Ovary (tissue), 10 donors: ENCODE measurements at places on chromosomes 2 and 18. TPM values are rescaled to one million over a fixed set of nuclear protein-coding genes. Genes with fewer than 3 reads are reported as not detected.

- no peak for DNase-seq
Measured at GRCh38 chr18:4658804-4659203, 203.7 kb upstream of the DLGAP1 start.

GRCh38 chr2:195579776-195580555 is 77.1 kb upstream of the SLC39A10 start:
- no peak for DNase-seq

GRCh38 chr2:235106874-235107639 is 155.2 kb downstream of the SH3BP4 start:
- DNase-seq = peak; percentile 69

GRCh38 chr2:36270758-36271157 is 84.8 kb upstream of the CRIM1 start:
- no peak for DNase-seq

- DNase-seq = no peak
Measured at GRCh38 chr2:37873749-37874330, 51.2 kb upstream of the RMDN2 start.

GRCh38 chr2:240708457-240708856 is 16.8 kb downstream of the AQP12A start:
- no peak for DNase-seq

GRCh38 chr2:174773215-174773614 is 8.9 kb upstream of the CHRNA1 start:
- DNase-seq = no peak

- no peak for DNase-seq
Measured at GRCh38 chr18:39555496-39555895, 1989.9 kb upstream of the CELF4 start.

- DNase-seq = no peak
Measured at GRCh38 chr2:4140281-4140970, 437.1 kb downstream of the DCDC2C start.

DNA sequence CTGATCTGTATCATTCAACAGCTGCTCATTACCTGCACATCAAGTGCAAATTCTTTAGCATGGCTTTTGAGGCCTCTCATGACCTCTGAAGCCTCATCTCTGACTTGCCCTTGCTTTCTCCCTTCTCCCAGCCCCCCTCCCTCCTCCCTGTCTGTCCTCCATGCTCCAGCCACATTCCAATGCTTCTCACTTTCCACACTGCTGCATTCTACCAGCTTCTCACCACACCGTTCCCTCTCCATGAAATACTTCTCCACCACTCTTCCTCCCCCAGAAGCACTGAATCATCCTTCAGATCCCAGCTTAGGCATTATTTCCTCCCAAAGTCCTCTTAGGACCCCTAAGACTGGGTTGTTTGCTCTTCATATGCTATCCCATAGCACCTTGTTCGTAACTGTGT is 26.9 kb downstream of the GCG start:
- no peak for DNase-seq

- DNase-seq = no peak
Measured at GRCh38 chr2:42009657-42010580, 37.9 kb upstream of the PKDCC start.

DNA sequence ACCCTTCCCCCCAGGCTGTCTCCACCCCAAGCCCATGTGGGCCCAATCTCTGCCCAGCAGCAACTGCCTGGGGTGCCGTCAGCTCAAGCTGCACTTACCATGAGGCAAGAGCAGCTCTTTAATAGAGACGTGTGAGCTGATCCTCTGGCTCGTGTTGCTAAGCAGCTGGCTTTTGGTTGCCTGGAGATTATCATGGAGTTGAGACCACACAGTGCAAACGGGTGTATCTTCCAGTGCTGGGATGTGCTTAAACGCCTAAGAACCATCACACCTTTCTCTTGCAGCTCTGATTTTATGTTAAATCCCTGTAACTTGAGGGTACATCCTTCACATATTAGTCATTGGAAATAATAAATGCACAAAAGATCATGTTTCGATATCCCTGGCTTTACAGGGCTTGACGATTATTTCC is 271.1 kb downstream of the PRKCE start:
- DNase-seq = no peak

GRCh38 chr2:99602476-99602875 is 112.7 kb upstream of the REV1 start:
- DNase-seq = no peak

DNA sequence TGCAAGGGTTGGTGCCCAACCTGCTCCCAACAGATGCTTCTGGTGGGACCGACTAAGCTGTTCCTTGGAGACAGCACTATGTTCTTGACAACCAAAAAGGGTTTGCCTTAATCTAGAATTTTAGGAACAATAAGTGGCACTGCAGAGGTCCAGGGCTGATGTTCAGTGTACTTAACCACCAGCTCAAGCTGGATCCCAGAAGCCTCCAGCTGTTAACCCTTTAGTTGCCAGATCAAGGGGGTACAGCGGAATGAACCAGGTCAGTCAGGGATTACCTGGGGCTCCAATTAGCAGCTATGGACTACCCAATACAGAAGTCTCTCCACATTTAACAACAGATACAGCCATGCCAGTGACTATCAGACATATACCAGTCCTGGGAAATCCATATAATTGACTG is 3.5 kb downstream of the GPR75 start:
- no peak for DNase-seq

DNA sequence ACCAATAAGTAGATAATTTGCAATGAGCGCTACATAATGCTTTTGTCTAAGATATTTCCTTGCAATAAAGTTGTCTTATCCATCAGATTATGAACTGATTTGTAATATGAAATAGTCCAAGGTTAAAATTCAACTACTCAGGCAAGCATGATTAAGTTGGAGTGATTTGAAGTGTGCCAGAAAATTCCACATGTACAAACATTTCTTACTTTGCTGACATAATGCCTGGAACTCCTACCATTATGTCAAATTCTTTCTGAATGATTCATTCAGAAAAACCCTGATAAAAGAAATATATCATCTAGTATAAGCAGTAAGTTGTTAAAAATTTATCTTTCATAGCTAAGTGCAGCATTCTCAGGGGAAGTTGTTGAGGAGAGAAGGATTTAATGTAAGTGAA is 87.3 kb downstream of the CBLN2 start:
- DNase-seq = no peak

GRCh38 chr2:207008105-207008990 is 69.0 kb downstream of the CPO start:
- DNase-seq = no peak

DNA sequence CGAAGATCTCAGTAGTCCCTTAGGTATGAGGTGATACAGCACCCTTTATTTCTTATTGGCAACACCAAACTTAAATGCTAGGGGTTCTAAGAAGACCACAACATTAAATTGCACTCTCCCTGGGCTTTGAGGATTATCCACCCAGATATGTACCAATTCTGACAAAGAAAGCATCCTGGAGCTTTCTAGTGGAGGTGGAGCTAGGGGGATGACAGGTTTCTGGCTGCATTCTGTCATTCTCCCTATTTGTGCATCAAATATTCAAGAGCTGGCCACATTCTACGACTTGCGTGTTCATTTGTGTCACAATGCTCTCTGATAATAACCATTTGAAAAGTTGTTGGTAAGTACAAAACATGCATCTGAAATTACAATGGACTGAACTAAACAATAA is 111.1 kb downstream of the CDH2 start:
- DNase-seq = no peak

GRCh38 chr2:48140586-48140985 is 234.3 kb upstream of the FBXO11 start:
- no peak for DNase-seq

The ZAP70 gene
- total RNA-seq = 1.6 TPM

The FABP1 gene
- total RNA-seq = not detected

The DSG4 gene
- not detected for total RNA-seq

The TRABD2A gene
- total RNA-seq = 24.3 TPM

The G6PC2 gene
- not detected for total RNA-seq

The CRYGB gene
- total RNA-seq = not detected

The IL18R1 gene
- 3.1 TPM for total RNA-seq

The CD28 gene
- total RNA-seq = 1.0 TPM

The CELF4 gene
- 1.5 TPM for total RNA-seq
